ENCODE measurements at places on chromosomes 13 and 19.

DNA sequence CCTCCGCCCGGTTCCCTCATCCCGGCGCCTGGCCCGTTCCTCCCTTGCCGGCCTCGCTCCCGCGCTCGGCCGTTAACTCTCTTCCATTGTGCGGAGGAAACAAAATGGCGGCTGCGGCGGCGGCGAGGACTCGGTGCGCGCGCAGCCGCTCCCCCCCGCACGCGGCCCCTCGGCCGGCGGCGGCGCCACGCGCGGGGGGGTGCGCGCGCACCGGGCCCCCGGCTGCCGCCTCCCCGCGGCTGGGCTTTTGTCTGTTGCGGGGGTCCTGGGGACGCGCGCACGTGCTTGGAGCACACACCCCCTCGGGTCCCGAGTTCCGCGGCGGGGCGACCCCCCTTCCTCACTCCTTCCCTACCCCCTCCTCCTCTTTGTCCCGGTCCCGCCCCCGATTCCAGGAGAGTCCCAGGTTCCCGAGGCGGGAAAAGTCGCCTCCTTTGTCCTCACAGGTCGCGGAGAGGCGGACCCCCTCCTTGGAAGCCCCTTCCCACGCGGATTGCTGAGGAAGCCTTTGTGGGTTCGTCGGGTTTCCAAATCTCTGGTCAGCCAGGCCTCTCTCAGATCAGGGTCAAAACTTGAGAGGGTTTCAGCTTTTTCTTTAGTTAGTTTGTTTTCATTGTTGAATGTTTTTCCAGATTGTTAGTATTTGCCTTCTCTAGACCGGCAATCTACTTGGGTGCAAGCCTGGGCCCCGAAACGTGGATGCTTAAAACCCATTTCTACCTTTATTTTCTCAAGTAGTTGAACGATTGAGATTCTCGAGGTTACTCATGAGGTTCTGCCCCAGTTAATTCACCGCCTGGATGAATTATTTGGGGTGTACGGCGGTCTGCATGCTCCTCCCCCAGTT, 687 bp downstream of the ILF3 start:
- peak; percentile 15 for DNase-seq

DNA sequence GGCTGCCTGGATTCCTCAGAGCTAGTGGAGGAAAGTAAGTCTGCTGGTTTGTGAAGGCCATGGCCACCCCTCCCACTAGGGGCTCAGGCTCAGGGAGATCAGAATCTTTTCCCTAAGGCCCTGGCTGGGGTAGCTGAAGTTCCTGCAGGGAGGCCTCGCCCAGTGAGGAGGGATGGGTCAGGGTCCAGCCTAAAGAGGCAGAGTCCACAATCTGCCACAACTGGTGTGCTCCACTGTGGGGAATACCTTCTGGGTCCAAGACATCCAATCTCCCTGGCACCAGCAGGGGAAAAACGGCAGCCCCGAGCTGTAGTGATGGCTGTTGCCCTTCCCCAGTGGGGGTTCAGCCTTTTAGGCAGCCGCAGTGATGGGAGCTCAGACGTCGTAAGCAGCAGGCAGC, 23.2 kb downstream of the IGFL3 start:
- no peak for DNase-seq

DNA sequence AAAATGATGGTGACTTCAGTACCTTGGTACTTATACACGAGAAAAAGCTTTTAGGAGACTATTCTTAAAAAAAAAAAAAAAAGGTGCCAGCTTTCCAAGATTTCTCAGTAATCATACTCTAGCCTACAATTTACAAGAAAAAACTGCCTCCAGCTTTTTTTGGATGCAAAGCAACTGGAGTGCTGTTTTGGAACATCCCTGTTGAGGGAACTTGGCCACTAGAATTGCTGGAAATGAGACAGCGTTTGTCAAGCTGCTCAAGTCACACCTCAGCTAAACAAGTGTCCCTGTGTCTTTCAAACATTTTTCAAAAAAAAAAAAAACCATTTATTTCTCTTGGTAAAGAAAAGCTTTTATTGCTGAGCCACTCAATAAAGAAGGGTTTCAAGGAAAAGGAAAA, 413.1 kb upstream of the ARGLU1 start:
- no peak for DNase-seq

GRCh38 chr19:47716270-47716937, 3.2 kb downstream of the EHD2 start:
- no peak for DNase-seq

GRCh38 chr19:30314805-30315155, 57.4 kb upstream of the ZNF536 start:
- DNase-seq = no peak

DNA sequence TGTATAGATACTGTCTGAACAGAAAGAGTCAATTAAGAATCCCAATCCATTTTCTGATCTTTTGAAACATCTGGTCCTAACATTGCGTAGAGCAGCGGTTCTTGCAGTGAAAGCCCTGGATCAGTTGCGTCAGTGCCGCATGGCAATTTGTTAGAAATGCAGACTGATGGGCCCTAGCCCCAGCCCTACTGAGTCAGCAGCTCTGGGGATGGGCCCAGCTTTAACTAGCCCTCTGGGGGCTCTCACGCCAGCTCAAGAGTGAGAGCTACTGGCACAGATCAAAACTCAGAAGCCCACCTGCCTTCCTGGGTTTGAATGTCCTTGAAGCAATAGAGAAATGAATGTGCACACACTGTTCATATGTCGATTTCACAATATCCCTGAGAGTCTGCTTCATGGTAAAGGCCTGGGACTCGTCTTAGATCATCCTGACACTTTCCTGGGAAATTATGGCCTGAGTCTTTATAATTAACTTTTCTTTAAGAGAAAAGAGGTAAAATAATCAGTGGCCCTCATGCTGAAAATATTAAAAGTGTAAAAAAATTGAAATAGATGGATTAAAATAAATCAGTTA, 206.8 kb upstream of the TMTC4 start:
- no peak for DNase-seq

DNA sequence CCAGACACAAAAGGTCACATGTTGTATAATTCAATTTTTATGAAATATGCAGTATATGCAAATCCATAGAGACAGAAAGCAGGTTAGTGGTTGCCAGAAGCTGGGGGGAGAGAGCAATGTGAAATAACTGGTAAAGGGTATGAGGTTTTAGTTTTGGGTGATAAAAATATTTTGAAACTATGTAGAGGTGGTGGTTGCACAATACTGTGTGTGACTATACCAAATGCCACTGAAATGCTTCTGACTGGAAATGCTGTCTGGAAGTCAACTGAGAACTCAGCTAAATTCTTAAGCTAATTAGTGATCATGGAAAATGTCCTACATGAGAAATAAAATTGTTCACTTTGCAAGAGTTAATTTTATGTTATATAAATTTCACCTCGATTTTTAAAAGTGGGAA, 65.3 kb upstream of the RXFP2 start:
- no peak for DNase-seq

DNA sequence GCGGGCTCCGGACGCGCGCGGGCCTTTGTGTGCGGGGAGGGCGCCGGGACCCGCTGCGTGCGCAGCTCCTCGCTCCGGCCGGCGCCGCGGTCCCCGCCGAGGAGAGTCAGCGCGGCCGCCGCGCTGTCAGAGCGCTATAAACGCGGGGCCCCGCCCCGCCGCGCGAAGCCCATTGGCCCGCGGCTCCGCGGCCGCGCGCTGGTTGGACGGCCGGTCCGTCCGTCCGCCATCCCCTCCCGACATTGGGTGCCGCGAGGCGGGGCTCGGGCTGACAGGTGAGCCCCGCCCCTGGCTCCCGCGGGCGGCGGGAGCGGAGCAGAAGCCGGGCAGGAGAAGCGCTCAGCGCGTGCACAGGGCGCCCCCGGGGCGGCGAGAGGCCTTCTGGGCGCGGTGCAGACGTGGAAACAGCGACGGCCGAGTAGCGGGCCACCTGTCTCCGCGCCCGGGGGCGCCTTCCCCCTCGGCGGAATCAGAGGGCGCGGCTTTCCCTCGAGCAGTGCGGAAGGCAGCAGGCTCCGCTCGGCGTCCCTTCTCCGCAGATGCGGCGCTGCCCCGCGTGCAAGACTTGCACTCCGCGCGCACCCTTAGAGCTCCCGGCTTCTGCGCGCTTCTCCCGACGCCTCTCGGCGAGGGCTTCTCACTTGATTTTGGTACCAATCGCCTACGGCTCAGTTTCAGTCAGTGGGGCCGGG, at the start of gene EFNB2:
Gene EFNB2 (minus strand): TSS at position 111 of the 692 bp plus-strand sequence. CDS start 698 bp downstream, outside the sequence.
- peak; percentile 93 for DNase-seq

GRCh38 chr13:45086484-45086883, 33.8 kb upstream of the GTF2F2 start:
- DNase-seq = no peak

GRCh38 chr19:16621165-16621800, 6.7 kb downstream of the MED26 start:
- DNase-seq = no peak

DNA sequence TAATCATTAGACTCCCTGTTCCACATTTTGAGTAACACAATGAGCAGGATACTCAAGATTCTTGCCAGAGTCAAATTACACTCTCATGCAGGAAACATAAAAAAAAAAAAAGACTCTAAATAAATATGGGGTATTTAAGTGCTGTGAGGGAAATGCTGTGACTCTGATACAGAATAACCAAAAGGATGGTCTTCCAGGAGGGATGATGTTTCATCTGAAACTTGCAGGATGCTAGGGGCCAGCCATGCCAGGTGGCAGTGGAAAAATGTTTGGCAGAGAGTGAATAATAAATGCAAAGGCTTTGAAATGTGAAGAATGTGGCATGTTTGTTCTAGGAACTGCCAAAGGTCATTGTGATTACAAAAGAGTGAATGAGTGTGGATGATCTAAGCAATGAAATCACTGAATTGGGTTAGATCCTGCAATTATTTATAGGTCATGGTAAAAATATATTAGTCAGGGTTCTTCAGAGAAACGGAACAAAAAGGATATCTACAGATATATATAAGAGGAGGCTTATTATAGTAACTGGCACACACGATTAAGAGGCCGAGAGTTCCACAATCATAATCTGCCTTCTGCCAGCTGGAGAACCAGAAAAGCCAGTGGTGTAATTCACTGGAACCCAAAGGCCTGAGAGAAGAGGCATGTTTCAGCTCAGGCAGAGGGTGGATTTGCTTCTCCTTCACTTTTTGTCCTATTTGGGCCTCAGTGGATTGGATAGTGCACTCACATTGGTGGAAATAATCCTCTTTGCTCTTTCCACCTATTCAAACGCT, 1832.8 kb upstream of the MIR17HG start:
- DNase-seq = no peak

GRCh38 chr13:24080134-24080533, 80.4 kb upstream of the SPATA13 start:
- no peak for DNase-seq

GRCh38 chr13:48120241-48120640, 25.3 kb upstream of the MED4 start:
- DNase-seq = no peak

GRCh38 chr19:32227561-32228165, 117.7 kb upstream of the ZNF507 start:
- no peak for DNase-seq

GRCh38 chr13:37345391-37345790, 239.9 kb upstream of the CSNK1A1L start:
- no peak for DNase-seq

GRCh38 chr13:21481359-21481758, 22.3 kb upstream of the ZDHHC20 start:
- no peak for DNase-seq

- DNase-seq = no peak
These were observed 44.3 kb upstream of the SIAH3 start for GRCh38 chr13:45895881-45896280.

- no peak for DNase-seq
These were observed 7.2 kb downstream of the ABHD13 start for GRCh38 chr13:108225440-108225839.
